ENCODE measurements at places on chromosomes 3 and 15.
A peak's percentile ranks its signal among the peaks of the same experiment; 100 is the strongest.

- DNase-seq = no peak
Measured at GRCh38 chr15:61685534-61685933, 374.7 kb downstream of the VPS13C start.

- no peak for DNase-seq
Measured at GRCh38 chr15:100113351-100114080, 228.3 kb downstream of the ADAMTS17 start.

- DNase-seq = no peak
Measured at GRCh38 chr3:172868582-172869200, 118.2 kb downstream of the ECT2 start.

DNA sequence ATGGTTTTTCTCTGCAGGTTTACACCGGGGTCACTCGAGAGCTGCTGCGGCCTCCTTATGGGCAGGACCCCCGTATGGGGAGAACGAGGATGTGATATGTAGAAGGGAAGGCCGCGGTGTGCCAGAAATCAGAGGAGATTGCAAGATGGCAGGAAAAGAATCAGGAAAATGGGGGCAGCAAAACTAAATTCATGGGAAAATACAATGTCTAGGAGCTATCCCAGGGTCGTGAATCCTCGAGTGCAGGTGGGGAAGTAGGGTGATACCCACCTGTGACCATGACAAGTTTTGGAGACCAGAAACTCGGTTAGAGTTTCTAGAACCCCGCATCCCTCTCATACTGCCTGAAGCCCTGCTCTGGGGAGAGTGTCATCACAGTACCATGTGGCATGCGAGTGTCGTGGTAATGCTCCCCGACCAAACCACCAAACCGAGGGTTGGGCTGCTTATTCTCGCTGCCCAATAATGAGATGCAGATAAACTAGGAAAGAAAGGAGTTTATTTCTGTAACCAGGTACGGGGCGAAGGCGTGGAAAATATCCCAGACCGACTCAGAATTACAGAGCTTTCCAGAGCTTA is 781 bp downstream of the TRNT1 start:
- peak; percentile 53 for DNase-seq

GRCh38 chr3:32937331-32937730 is 14.1 kb upstream of the CCR4 start:
- DNase-seq = no peak

GRCh38 chr3:123993818-123994217 is 1.9 kb upstream of the ROPN1 start:
- no peak for DNase-seq

DNA sequence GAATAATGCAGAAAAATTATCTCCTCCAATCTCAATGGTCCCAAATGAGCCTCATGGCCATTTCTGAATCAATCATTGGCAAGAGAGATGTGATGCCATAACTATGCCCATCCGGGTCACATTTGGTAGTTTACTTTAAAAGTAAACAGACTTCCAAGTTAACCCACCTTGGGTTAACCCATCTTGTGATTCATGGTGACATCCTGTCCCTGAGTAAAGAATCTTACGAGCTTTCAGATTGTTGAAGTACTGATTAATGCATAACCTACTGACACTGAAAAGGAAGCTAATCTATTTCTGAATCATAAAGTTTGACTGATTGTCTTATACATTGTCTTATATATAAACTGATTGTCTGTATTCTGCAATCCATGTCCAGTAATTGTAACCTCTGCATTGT is 467.2 kb upstream of the AGTR1 start:
- no peak for DNase-seq

DNA sequence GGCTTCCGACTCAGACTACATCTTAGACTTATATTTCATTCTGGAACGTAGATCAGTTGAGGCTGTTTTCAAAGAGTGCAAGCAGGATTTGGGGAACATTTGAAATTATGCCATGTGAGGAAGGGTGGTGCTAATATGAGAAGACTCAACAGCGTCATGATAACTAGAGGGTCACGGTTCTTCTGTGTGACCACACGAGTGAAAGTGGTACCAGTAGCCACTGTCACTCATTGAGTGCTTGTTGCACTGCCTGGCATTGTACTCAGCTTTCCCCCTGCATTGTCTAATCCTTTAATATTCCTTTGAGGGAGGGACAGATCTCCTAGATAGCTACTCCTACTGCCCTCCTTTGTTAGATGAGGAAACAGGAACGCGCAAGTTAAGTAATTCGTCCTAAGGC is 81.3 kb upstream of the PLXNA1 start:
- no peak for DNase-seq
